ENCODE measurements at places on chromosomes 1 and 21. TPM values are rescaled to one million over a fixed set of nuclear protein-coding genes. Genes with fewer than 3 reads are reported as not detected.

COL24A1 gene
- total RNA-seq: 0.43 TPM

LHX8 gene
- total RNA-seq: 1.00 TPM

CD101 gene
- total RNA-seq: 0.14 TPM

GMEB1 gene
- total RNA-seq: 6.5 TPM

CELA2B gene
- total RNA-seq: 0.18 TPM

ACOT11 gene
- total RNA-seq: 1.8 TPM

NBPF10 gene
- 2.5 TPM for total RNA-seq

TMPRSS3 gene
- not detected for total RNA-seq

RGS16 gene
- total RNA-seq: 2.4 TPM

CA6 gene
- not detected for total RNA-seq

C1orf210 gene
- total RNA-seq: not detected

TAS1R1 gene
- not detected for total RNA-seq

MAN1A2 gene
- 55.2 TPM for total RNA-seq

AIRE gene
- total RNA-seq: 0.09 TPM

NMNAT2 gene
- total RNA-seq: 0.28 TPM

SLC9C2 gene
- total RNA-seq: not detected

RCAN3 gene
- 1.8 TPM for total RNA-seq

ADAMTSL4 gene
- 3.6 TPM for total RNA-seq

CACHD1 gene
- 4.1 TPM for total RNA-seq

GPR25 gene
- total RNA-seq: not detected

All from smooth muscle cell of bladder (primary cell).